ENCODE measurements at places on chromosomes 16 and 17.

DNA sequence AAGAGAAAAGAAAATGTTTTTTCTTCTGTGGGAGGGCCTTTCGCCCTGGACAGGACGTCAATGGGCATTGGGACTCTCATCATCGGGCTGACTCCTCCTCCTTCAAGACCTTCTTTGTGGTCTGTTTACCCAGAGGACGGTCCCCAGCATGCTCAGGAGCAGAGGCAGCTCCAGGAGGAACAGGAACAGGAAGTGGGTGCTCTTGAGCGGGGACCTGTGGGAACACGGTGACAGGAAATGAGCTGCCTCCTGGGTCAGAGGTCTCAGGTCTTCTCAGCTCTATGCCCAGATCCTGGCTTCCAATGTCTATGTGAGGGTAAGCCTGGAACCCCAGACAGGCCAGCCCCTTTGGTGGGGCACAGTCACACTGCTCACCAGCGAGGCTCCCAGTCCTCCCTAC, 12.2 kb downstream of the CD300LD start:
- no peak for DNase-seq

- DNase-seq = peak; percentile 24
Measured at GRCh38 chr17:77772461-77772897, 186.0 kb upstream of the TNRC6C start.

GRCh38 chr17:38600416-38600815, 5.3 kb downstream of the SRCIN1 start:
- DNase-seq = no peak

DNA sequence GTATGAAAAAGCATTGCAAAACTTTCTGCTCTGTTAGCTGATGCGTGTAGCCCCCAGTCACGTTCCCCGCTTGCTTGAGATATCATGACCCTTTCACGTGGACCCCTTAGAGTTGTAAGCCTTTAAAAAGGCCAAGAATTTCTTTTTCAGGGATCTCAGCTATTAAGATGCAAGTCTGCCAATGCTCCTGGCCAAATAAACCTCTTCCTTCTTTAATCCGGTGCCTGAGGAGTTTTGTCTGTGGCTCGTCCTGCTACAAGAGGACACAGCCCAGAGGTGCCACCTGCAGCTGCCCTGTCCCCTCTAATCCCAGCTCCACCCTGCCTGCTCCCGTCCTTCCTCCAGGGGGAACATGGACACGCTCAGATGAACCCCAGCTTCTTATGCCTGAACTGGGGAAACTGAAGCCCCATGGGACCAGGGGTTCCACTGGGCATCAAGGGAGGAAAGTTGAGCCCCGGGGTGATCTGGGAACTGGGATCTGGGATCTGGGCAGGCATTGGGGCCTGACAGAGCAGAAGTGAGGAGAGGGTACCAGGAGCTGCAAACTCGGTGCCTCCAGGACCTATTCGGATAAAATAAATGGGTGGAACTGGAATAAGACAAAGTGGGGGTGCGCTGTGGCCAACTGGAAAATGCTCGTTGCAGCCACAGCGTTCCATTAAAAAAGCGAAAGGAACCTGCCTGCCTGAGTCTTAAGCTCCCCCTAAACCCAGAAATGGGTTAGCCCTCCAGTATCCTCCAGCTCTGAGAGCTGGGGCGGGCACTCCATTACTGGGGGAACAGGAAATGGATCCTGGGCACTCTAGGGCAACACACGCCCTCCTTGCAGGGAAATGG, 19.7 kb downstream of the QPRT start:
- DNase-seq = no peak

GRCh38 chr17:39665642-39666224, 584 bp downstream of the TCAP start:
- peak; percentile 40 for DNase-seq

DNA sequence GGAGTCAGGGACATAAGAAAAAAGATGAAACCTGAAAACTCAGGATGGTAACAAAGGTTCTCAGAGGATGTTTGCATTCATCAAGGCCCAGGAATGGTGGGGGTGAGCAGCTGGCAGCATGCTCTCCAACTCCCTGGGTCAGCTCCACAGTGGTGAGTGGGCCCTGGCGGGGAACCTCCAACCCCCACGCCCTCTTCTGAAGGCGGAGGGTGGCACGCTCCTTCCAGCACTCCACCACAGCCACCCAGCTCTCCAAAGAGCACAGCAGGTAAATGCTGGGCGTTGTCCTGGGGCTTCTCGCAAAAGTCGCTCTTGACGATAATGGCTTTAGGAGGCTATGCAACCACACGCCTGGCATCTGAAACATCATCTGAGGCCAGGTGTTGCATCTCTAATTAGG, 173.8 kb downstream of the C16orf78 start:
- no peak for DNase-seq

- no peak for DNase-seq
Measured at GRCh38 chr16:11611871-11612664, 25.3 kb upstream of the LITAF start.

GRCh38 chr17:35315283-35315682, 58.1 kb downstream of the SLFN11 start:
- DNase-seq = peak; percentile 81

DNA sequence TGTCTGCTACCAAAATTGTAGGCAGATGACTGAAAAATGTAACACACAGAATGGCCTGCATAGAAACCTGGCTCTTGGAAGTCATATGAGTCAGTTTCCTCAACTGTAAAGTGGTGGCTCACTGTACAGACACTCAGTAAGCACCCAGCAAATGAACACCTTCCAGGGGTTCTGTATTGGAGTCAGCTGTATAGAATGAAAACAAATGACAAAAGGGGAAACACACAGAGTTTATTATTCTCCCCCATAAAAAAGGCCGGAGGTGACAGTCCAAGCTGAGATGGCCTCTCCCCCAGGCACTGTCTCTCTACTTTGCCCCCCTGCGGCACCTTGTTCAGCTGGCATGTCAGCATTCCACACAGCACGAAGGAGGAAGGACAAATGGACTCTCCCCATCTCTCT, 6.2 kb upstream of the MEOX1 start:
- DNase-seq = peak; percentile 85

DNA sequence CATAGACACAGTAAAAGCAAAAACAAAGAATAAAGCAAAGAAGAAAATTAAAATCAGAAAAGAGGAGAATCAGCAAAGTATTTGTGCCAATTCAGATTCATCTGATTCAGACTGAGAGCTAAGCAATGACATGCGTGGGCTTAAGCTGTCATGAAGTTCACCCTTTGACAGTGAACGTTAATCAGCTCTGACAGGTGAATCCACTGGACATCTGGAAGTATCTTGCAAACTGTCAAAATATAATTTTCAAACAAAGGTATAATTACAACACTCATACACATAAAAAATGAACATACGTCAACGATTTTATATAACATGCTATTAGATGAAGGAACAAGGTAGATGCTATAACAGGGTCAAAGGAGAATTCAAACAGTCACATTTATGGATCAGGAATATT, 596.3 kb upstream of the SALL1 start:
- DNase-seq = no peak

GRCh38 chr17:78618264-78619066, 41.3 kb upstream of the DNAH17 start:
- no peak for DNase-seq

GRCh38 chr17:48549914-48550501, 5.1 kb upstream of the HOXB2 start:
- no peak for DNase-seq

- DNase-seq = no peak
Measured at GRCh38 chr16:8855051-8855786, 13.6 kb downstream of the CARHSP1 start.

GRCh38 chr16:17930280-17930679, 406.3 kb downstream of the NPIPA8 start:
- DNase-seq = peak; percentile 2

GRCh38 chr17:17093764-17094163, 51.5 kb downstream of the MPRIP start:
- DNase-seq = no peak

- no peak for DNase-seq
Measured at GRCh38 chr17:514584-514983, 162.0 kb upstream of the RPH3AL start.

- no peak for DNase-seq
Measured at GRCh38 chr16:47977802-47978201, 178.0 kb downstream of the ABCC12 start.

DNA sequence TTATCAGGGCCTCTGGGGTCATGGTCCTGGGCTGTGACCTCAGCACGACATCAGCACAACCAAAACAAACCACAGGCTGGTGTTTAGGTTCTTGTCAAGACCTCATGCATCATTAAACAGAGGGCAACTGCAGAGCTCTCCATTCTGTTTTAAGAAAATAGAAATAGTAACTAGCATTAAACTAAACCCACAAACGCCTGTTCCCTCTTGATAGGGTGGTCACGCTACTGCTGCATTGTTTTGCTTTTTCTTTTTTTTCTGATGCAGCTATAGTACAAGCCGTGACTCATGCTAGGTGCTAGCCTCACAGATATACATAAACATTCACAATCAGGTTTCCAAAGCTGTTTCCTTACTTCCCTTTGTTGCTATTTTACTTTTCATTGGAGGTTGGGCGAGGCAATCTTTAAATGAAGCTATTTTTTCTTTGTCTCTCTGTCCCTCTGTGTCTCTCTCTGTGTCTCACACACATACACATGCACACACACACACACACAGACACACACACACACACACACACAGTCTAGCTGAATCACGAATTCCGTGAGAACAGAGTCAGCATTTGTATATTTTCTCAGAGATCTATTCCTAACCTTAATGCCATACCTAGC, 310.3 kb downstream of the CDH13 start:
- DNase-seq = peak; percentile 77

DNA sequence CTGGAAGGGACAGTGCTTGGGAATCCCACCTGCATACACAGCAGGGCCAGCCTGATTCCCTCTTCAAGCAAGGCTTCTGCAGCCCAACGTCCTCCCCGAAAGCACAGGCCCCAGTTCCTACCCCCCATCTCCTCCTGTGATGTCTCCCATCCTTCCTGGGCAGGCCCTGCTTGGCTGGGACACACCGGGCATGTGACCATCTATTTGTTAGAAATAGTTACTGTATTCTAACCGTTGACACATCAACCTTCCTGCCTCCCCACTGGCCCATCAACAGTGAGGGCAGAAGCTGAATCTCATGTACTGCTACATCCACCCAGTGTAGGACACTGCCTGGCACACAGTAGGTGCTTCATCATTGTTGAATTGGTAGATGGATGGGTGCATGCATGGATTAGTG, 10.7 kb downstream of the PRR29 start:
- DNase-seq = no peak

DNA sequence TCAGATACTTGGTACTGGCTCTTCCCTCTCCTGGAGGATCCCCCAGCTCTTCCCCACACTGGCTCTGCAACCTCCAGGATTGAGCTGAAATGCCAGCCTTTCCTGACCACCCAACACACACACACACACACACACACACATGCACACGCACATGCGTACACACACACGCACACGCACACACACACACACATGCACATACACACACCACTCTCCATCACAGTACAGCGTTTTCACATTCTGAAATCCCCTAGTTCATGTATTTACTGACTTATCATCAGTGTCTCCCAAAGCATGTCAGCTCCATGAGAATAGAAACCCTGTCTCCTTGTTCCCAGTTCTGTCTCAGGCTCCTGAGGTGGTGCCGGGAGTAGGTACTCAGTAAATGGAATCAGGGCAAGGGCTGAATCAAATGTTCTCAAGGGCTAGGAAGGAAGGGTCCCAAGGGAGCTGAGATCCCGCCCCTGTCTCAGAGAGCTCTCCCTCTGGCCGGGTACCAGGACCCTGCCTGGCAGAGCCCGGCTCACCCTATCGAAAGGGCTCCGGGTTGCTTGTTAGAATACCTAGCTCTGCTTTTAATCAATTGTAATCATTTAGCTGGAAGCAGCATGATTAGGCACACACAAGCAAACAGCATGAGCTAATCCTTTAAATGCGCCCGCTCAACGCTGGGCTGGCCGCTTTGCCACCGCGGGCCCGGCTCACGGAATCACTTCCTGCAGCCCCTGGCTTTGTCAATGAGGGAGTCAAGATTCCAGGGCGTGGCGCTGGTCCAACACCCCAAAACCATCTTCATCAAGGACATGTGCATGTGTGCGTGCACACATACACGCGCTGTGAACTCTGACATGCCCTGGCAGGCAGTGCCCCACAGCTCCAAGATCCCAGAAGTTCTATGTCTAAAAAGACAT, 140.7 kb downstream of the C16orf78 start:
- no peak for DNase-seq

DNA sequence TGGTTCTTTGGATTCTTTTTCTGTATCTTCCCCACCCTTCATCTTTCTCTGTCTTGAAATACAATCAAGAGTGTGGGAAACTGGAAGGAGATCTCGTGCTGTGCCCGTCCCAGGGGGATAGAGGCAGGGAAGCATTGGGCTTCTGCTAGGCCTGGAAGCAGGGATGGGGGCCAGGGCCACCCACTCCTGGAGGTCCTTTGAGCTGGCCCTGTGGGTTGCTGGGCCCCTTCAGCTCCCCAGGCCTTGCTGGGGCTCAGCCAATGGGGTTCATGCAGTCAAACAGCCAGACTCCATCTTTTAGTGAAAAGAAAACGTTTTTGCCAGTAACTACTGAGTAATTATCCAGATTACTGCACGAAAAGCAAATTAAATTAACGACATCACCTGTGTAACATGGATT, 67.8 kb downstream of the CCDC182 start:
- no peak for DNase-seq

- DNase-seq = no peak
Measured at GRCh38 chr16:3814755-3815154, 65.8 kb downstream of the CREBBP start.

DNA sequence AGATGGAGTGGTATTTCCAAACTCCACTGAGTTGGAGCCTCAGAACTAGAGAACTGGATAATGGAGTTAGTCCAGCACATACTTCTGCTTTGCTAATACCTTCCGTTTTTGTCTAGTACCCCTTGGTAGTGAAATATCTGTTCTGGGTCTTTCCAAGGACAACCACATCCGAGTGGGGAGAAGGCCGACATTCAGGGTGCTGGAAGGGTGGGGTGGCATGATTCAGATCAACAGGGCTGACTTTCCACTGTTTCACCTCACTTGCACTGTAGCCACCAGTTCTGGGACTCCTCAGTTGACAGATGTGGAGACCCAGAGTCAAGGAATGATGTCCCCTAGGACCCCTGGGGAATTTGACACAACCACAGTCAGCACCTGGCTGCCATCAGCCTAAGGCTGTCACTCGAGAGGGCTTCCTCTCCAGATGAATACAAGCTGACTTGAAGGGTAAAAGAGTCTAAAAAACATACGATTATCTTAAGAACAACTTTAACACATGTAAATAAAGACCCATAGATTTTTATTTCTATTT, 84.8 kb upstream of the HNF1B start:
- DNase-seq = no peak

- DNase-seq = no peak
Measured at GRCh38 chr17:77637818-77638575, 320.5 kb upstream of the TNRC6C start.

GRCh38 chr17:37382056-37382455, 6.3 kb downstream of the C17orf78 start:
- no peak for DNase-seq

- peak; percentile 37 for DNase-seq
Measured at GRCh38 chr17:7486181-7486580, 2.0 kb downstream of the POLR2A start.

GRCh38 chr17:7704601-7705268, at the start of gene EFNB3:
Gene EFNB3, plus strand, starts transcription at chr17:7705202. Its CDS starts 397 bp downstream, at chr17:7705599.
- peak; percentile 37 for DNase-seq
